ENCODE measurements at places on chromosomes 6 and 20.

DNA sequence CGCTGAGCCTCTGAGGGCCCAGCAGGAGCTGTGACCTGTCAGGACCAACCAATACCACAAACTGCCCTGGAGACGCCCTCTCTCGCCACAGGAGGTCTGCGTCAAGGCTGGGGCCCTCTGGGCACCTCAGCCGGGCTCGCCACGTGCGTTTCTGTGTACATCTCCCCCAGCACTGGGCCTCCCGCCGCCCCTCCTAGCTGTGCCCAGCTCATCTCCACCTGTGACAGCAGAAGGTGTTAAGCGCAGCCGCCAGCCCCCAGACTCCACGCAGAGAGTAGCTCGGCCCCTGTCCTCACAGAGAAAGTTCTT lies 91.4 kb downstream of the TAF4 start:
- DNase-seq = no peak

DNA sequence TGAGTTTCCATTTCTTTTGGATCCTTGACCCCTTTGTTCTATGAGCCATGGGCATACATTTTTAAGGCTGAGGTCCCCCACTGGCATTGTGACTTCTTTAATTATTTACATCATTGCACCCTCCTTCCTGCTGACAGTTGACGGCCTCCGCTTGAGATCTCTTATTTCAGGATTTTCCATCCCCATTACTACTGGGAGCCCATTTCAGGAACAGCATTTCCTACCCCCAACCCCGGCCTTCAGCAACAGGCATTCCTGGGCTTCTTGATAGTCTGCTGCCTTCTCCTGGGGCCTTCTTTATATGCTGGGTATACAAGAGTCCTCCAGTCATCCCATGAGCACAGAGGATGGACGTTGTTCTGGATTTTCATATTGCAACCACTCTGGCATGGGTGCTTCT lies 3.8 kb downstream of the ULBP1 start:
- DNase-seq = no peak

DNA sequence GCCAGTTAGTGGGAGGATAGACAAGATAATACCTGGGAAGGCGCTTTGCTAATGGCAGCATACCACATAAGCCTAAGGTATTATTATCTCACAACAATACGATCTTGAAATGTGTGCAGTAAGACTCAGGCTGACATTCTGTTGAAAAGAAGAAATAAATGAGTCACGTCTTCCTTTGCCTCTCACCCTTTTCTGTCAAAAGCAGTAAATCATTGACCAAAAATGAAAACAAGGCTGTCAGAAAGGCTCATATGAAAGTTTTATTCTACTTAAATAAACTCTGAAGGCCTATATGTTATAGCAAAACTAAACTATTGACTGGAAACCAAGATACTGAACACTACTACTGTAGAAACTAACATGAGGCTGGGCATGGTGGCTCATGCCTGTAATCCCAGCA lies 43.1 kb upstream of the IL20RA start:
- peak; percentile 57 for DNase-seq

DNA sequence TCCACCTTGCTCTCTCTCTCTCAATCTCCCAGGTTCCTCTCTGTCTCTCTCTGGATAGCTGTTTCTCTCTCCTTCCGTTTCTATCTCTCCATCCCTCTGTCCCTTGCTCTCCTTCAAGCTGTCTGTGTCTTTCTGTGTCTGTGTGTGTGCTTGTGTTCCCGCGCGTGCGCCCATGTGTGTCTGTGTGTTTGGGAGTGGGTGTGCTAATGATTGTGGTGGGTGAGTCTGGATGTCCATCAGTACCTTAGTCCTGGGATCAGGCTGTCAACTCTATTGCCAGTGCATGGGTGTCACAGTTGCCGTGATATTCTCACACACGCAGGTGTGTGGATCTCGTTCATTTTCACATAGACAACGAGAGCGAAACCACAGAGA lies 1380.6 kb upstream of the DEFB115 start:
- no peak for DNase-seq

GRCh38 chr6:29679962-29680361 lies 990 bp downstream of the ZFP57 start:
- no peak for DNase-seq

DNA sequence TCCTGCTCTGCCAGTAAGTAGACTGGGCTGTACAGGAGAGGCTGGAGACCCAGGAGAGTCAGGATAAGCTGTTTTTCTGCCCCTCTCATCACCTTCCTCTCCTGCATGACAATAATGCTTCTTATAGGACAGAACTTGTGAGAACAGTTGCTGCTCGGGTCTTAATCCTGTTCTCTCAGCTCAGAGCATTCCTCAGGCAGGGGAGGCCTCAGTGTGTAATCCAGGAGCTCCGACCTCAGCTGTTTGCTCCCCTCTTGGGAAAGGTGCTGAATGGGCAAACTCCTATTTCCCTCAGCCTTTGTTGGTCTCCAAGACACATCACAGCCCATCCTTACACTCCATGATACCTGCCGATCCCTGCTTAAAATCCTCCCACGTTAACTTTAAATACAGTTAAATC lies 134.9 kb upstream of the LRFN2 start:
- no peak for DNase-seq

All from activated CD4-positive, alpha-beta T cell treated with anti-CD3 and anti-CD28 coated beads, Interleukin-2, Interleukin-4, amounts not matched to agents 100 ng/mL and 50 ng/mL, durations not matched to agents 16 hours and 8 hours (primary cell).